ENCODE measurements at places on chromosomes 1 and 21.

DNA sequence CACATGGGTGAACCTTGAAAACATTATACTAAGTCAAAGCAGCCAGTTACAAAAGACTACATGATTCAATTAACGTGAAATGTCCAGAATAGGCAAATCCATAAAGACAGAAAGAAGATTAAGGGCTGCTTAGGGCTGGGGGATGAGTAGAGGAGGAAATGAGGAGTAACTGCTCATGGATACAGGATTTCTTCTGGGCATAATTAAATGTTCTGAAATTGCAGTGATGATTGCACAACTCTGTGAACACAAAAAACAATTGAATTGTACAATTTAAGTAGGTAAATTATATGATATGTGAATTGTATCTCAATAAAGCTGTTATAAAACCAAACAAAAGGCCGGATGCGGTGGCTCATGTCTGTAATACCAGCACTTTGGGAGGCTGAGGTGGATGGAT is 52.2 kb downstream of the RERE start:
- no peak for DNase-seq

GRCh38 chr1:12191242-12192032 is 24.6 kb downstream of the TNFRSF1B start:
- DNase-seq = no peak

DNA sequence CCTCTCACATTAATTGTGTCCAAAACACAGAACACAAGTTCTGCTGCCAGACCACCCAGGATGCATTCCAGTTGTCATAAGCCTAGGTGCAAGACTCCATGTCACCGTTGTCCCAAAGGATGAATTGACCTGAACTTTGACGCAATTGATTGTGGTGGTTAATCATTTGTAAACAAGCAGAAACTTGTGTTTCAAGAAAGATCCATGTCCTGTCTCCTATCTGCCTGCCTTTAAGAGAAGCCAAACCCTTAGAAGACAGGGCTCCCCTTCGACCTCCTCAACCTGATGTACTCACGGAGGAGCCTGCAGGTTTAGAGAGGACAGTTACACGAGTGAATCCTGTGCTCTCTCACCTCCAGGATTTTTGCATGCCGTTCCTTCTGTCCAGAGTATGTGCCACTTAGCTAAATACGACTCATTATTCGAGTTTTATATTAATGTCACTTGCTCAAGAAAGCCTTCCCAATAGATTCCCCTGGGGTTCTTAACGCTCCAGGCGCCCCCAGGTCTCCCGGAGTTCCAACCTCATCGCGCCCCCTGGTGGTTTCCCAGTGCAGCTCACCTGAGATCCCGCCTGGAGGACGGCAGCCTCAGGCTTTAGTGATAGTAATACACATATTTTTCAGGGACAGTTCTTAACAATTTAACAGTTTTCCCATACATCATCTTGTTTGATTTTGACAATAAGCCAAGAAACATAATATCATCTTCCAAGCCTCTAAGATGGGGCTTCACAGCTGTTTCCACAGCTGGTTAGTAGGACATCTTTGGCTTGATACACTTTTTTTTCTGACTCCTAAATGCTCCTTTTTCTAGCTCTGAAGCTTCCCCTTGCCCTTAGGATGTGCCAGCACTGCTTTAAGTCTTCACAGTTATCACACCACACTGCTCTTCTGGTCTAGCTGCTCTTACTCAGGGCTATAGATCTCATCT is 2.4 kb upstream of the C8B start:
- no peak for DNase-seq

DNA sequence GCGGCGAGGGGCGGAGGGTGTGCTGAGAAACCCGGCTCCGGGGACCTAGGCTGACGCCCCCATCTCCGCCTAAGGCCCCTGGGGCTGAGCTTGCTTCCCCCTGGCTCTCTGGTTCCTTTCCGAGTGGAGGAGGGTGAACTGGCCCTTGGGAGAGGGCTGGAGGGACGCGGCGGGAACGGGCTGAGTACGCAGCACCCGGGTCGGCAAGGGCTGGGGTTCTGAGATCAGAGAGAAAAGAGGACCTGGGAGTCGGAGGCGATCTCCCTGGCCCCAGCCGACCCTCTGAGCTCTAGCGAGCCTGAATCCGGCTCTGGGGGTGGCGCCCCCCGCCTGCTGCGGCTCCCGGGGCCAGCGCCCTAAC is 270.8 kb downstream of the FOXD2 start:
- DNase-seq = no peak

DNA sequence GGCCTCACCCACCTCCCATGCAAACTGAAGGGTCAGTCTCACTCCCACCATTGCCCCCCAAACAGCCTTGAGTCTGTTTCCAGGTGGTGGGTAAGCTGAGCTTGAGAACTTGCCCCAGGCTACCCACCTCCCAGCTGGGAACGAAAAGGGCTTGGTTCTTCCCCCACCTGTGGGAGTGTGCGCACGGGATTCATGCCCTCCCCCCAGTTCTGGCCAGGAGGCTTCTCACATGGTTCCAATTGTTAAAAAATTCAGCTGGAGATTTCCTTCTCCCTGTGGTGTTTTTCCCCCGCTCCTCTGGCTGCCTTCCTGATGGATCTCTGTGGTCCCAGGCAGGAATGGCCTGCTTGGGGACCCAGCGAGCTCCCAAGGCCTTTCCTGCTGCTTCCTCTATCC is 81.8 kb upstream of the C21orf91 start:
- no peak for DNase-seq

- no peak for DNase-seq
Observed at GRCh38 chr1:89503690-89504089, 20.9 kb upstream of the LRRC8B start.

- peak; percentile 98 for DNase-seq
Observed at GRCh38 chr1:11730429-11730891, 5.5 kb upstream of the AGTRAP start.

GRCh38 chr1:18341291-18342069 is 139.2 kb upstream of the KLHDC7A start:
- DNase-seq = no peak

DNA sequence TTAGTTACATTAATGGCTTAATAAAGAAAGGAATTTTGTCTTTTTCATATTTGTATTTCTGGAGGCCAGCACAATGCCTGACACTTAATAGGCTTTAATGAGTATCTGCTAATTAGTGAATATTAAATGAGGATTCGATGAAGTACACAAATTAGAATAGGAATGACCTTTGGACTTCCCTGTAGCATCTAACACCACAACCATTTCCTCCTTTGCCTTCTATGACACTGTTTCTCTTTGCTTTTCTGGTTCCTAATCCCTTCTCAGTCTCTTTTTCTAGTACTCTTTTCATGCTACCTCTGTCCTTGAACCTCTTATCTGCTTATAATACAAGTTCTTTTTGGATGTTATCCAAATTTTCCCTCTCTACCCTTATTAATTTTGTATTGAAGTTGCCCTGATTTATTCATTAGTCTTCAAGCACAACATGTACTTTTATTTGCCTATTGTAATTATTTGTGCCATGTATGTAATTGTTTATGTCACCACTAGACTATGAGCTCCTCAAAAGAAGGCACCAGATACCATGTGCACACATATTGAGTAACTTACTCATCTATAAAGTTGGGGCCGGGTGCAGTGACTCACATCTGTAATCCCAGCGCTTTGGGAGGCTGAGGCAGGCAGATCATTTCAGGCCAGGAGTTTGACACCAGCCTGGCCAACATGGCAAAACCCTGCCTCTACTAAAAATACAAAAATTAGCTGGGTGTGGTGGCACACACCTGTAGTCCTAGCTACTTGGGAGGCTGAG is 23.8 kb downstream of the RPS27 start:
- no peak for DNase-seq

- DNase-seq = no peak
Observed at GRCh38 chr1:119742677-119743076, 26.0 kb downstream of the HMGCS2 start.

- DNase-seq = no peak
Observed at GRCh38 chr1:54952950-54953718, 27.3 kb upstream of the TMEM61 start.

- DNase-seq = no peak
Observed at GRCh38 chr1:17498214-17498613, 41.3 kb upstream of the ARHGEF10L start.

- no peak for DNase-seq
Observed at GRCh38 chr1:153648000-153648643, 10.4 kb upstream of the SNAPIN start.

GRCh38 chr1:158396646-158397045 is 2.6 kb downstream of the OR10T2 start:
- DNase-seq = no peak

GRCh38 chr21:43609501-43610340 is 49.6 kb downstream of the HSF2BP start:
- DNase-seq = no peak

DNA sequence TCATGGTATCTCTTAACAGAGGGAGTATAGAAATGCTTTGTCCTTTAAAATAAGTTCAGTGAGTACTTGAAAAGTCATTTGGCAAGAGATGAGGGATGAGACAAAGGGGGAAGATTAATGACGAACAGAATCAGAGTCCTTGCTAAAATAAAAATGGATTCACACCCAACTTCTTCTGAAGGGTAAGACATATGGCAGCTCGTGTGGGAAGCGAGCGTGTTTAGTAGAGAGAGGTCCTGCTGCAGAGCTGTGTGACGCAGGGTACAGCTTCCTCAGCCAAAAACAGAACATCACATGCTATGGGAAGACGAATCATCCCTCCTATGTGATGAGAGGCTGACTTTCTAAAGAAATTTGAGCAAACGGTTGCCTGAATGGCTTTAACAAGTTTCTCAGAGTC is 158.5 kb upstream of the LMO4 start:
- DNase-seq = no peak

DNA sequence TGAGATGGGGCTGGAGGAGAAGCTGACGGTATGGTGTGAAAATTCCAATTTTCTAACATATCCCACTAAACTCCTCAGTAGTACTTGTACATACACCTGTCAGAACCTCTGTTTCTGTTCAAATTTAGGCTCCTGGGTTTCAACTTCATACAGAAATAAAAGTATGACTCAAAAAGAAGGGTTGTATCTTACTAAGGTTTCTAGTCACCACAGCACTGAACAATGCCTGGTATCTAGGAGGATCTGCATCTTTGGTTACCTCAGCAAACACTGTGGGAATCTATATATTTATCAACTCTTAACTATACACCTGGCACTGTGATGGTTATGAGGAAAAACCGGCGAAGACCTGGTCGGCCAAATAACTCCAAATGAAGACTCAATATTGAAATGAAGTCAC is 13.8 kb downstream of the RBM34 start:
- DNase-seq = no peak
